ENCODE measurements at places on chromosomes 1 and 21. TPM values are rescaled to one million over a fixed set of nuclear protein-coding genes. Genes with fewer than 3 reads are reported as not detected.

The HES3 gene
- not detected for total RNA-seq

- DNase-seq: no peak
Measured at GRCh38 chr1:239893127-239893731, 198.5 kb upstream of the FMN2 start.

The THEM5 gene
- total RNA-seq: not detected

DNA sequence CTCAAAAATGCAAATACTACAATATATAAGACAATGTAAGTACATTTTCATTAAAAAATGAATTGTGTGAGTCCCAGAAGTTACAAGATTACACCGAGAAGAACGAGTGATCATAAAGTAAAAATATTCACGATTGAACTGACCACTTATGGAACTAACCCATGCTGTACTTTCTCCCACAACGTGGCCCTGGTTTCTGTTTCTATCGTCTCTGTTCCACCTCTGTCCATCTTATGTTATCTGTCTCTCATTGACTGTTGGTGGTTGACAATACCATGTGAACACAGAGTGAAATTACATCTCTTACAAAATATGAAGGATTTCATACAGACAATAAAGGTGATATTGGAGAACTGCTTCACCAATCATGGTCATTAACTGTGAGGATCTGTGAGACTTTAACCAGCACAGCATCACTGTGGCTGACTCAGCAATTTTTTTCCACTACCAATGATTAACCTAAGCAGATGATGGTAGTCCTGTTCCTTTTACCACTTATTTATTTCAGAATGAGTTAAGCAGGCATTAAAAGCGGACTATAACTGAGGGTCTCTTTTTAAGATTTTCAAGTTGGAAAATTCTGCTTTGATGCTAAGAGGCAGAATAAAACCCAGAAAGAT is 165.1 kb downstream of the TGFB2 start:
- DNase-seq: no peak

DNA sequence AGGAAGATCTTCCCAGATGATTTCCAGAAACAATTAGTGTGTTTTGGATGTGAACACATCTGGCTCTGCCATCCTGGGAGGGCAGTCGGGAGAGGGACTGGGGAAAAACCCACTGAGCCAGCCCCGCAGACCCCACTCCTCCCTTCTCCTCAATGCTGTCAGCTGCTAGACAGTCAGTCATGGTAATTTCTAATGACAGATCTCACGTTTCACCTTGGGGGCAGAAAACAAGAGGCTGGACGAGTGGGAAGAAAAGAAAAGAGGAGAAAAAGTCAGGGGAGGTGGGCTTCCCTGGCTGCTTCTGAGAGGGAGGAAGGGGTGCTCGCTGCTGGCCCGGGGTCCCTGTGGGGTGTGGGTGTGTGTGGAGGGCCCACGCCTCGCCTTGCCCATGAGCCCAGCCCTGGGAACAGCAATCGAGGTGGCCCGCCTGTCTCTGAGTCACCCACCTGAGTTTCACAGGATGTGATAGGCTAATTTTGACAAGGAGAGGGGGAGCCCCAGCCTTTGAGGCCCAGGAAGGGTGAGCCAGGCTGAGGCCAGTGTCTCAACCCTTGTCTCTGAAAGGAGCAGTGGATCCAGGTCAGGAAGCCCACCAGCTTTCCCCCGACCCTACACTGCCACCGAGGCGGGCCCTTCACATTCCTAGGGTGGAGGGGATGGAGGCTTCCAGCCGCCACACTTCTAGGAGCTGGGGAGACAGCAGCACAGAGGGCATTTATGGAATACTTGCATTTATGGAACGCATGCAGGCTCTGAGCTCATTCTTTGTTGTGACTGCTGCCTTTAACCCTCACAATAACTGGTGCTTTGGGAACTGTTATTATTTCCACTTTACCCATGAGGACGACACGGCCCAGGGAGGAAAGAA is 49.1 kb upstream of the IFNLR1 start:
- DNase-seq: no peak

The FGR gene
- 0.41 TPM for total RNA-seq

GRCh38 chr1:58307431-58307830 is 239.1 kb downstream of the OMA1 start:
- no peak for DNase-seq

GRCh38 chr21:37686991-37687810 is 229.1 kb downstream of the KCNJ6 start:
- no peak for DNase-seq

DNA sequence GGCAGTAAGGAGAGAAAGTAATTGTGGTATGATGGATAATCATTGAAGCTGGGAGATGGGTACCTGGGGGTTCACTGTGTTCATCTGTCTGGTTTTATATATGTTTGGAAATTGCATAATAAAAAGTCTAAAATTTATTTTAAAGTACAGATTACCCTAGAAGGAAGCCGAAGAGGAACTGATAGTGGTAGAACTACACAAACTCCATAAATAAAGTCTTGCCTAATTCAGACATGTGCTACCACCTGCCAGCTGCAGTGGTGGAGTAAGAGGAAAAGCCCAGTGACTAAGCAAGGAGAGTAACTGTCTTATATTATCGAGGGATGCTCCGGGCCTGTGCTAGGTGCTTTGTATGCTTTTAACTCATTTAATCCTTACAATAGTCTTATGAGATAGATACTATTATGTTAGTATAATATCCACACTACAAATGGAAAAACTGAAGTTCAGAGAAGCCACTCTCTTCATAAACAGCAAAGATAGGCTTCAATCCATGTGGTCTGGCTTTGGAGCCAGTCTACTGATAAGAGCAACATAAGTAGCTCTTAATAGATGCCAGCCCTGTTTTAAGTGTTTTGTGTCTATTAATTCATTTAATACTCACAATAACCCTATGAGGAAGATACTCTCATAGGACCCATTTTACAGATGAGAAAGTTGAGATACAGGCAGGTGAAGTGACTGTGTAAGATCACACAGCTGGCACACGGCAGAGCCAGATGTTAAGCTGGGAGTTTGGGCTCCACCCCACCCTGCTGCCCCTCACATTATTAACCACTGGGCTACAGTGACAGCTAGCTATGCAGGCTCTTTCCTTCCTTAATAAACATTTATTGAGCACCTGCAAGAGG is 56.8 kb upstream of the HNRNPU start:
- DNase-seq: no peak

GRCh38 chr1:192831706-192832355 is 23.0 kb downstream of the RGS2 start:
- DNase-seq: no peak

DNA sequence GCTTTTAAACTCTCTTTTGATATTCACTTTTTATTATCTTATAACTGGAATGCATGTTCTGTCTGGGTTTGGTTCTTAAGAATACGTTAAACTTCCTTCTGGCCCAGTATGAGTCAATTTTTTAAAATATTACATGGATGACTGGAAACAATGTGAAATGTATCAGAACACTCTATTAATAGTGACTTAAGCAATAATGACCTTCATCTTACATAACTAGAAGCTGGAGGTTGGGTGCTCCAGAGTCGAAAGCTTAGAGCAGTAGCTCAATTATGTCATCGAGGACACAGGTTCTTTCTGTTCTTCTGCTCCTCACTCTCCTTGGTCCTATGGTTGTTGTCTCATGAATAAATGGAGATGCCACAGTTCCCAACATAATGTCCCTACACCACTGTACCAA is 91.6 kb upstream of the FOXD3 start:
- DNase-seq: no peak

The SPRR1B gene
- not detected for total RNA-seq

- no peak for DNase-seq
Measured at GRCh38 chr1:48405400-48405799, 66.6 kb downstream of the SPATA6 start.

GRCh38 chr1:83701355-83701754 is 297.6 kb downstream of the TTLL7 start:
- no peak for DNase-seq

DNA sequence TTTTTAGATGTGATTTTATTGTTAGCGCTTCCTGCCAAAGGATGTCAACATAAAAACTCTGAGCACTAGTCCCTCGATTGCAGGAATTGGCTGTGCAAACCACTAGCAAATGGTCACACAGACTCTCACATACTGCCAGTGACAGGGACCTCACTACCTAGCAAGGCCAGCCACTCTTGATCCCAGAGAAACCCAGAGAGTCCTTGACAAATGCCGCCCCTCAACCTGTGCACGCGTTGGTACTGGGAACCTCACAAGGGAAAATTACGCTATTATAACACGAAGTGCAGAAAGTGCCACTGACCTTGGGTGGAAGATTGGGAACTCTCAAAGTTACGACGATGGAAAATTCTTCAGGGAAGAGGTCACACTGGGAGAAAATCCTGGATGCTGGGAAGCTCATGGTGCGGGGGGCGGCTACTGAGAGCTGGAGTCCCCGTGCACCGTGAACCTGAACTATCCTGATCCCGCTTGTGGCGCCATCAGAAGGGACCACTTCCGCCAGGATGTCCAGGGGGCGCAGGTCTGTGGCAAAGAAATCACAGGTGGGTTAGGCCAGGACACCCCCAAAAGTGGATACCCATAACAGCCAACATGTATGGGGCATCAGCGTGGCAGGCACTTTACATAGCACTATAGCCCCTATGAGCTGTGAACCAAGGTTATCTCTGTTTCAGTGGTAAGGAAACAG is 5.9 kb upstream of the KRTAP10-4 start:
- DNase-seq: no peak

DNA sequence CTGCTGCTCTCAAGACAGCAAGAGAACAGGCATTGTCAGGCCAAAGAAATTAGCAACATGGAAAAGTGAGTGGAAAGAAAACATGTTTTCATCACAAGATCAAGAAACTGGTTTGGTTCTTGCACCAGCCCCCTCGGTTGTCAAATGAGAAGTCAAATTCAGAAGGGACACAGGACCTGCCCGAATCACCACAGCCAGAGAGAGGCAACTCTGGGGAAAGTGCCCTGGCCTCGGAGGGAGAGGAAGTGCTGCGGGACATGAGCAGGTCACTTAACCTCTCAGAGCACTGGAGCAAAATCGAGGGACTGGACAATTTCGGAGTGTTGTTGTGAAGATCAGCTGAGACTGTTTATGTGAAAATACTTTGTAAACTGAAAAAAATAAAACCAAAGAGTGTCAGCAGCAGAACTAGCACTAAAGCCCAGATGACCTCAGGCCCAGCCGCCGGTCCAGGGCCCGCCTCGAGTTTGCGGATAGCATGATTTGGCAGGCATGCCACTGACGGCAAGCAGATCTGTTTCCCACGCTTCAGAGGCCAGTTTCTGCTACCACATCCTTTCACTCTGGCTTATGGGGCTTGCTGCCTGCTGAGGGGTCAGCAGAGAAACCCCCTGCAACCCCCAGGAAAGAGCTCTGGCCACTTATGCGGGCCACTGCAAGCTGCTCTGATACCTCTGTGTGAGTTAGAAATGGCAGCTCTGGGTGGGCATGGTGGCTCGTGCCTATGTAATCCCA is 32.1 kb downstream of the CD247 start:
- no peak for DNase-seq

DNA sequence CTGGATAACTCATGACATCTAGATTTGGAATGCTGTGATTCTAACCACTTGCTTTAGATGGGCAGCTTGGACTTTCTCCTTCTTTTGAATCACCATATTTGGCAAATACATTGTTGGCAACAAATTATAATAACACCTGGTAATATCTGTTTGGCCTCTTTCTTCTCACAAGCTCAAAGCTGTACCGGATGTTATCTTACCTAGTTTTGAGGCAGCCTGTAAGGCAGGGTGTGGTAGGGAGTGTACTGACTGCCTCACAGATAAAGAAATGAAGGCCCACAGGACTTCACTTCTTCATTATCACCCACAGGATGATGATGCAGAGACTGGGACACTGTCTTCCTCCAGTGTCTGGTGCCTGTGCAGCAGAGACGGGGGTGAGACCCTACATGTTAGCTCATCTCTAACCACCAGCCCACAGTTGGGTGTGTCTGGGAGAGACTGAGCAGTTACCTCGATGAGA is 28.5 kb downstream of the TUFT1 start:
- DNase-seq: no peak

GRCh38 chr1:24382165-24382577 is 31.4 kb downstream of the STPG1 start:
- no peak for DNase-seq

- DNase-seq: peak; percentile 62
Measured at GRCh38 chr1:32876341-32877210, 5.9 kb upstream of the FNDC5 start.

The C1orf105 gene
- total RNA-seq: not detected

- DNase-seq: no peak
Measured at GRCh38 chr1:66556161-66556611, 22.2 kb downstream of the SGIP1 start.

DNA sequence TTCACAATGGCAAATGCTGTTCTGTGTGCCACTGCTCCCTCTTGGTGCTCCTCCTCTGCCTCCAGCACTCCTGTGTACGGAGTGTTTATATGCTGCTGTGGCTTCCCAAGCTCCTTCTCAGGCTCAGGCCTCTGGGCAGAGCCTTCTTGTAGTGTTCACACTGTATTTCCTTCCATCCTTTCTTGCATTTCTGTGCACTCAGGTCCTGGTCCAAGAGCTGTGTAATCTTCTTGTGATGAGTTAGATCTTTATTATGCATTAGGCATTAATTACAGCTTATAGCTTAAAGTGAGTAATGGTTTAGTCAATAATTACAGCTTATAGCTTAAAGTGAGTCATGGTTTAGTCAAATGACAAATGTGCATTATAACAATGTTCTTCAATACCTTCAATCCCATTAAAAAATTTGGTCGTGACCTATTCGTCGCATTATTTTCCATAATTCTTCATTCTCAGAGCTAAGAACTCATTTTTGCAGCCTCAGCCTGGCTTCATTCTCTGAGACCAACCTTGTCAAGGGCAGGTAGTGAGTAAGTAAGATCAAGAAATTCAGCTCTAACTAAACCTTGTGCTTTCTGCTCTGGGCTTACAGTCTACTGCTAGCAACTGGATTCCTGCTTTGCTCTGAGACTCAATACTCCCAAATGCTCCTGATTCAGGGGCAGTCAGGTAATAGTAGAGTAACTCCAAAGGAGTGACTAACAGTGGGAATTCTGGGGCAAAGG is 154.5 kb upstream of the SPAG17 start:
- no peak for DNase-seq

The CELA2A gene
- total RNA-seq: not detected

- no peak for DNase-seq
Measured at GRCh38 chr1:54254055-54254454, 54.1 kb downstream of the MRPL37 start.

- no peak for DNase-seq
Measured at GRCh38 chr1:53258216-53258615, 19.9 kb upstream of the MAGOH start.

- no peak for DNase-seq
Measured at GRCh38 chr1:19457607-19458006, 27.7 kb downstream of the CAPZB start.

The LCE1C gene
- total RNA-seq: not detected

- DNase-seq: no peak
Measured at GRCh38 chr1:172801771-172802322, 142.9 kb downstream of the FASLG start.

- no peak for DNase-seq
Measured at GRCh38 chr1:9167638-9168037, 38.7 kb upstream of the GPR157 start.

Data from frontal cortex (tissue), 4 donors.